ENCODE measurements at places on chromosomes 1 and 21.
A peak's percentile ranks its signal among the peaks of the same experiment; 100 is the strongest.

- no peak for DNase-seq
Measured at GRCh38 chr1:108107658-108108057, 92.5 kb downstream of the SLC25A24 start.

DNA sequence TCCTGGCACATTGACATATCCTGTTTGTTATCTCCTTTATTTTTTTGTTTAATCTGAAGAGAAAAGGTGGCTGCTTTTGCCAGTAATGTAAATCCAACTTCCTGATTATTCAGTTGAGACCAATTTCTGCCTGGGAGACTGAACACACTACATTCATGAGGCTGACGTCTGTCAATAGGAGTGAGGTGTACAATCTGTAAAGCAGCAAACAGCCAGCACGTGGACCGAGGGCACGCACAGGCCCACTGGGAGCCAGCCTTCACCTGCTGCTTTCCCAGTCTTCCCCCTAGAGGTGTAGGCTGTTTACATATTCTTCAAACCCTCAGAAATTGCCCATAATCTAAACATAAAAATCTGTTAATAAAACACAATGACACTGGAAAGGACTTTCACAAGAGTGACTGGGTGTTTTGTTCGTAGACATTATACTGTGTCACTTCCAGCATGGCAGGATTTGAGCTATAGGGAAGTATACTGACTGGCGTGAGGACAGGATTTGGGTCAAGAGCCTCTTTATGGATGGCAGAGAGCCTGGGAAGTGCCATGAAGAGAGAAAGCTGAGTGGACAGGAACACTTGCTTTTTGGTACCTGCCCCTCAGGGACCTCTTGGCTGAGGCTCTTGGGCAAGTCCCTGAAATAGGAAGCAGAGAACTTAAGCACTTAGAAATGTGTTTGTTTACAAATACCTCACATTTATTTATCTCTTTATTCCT is 552.9 kb upstream of the CAMK1G start:
- DNase-seq = peak; percentile 54

- DNase-seq = no peak
Measured at GRCh38 chr1:10681296-10682107, 114.9 kb downstream of the CASZ1 start.

DNA sequence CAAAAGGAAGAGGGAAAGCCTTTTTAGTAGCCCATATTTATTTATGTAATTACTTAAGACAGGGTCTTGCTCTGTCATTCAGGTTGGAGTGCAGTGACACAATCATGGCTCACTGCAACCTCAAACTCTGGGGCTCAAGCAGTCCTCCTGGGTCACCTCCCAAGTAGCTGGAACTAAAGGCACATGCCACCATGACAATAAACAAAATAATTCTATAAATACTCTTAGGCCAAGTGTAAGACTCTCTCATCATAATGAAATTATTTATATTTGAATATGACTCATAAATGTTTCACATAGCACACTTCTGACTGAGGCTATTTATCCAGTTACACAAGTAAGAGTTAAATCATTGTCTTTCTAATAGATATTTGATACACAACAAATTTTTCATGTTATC is 314.7 kb downstream of the AMY1C start:
- no peak for DNase-seq

GRCh38 chr1:33738536-33738935 is 125.3 kb upstream of the HMGB4 start:
- no peak for DNase-seq

- no peak for DNase-seq
Measured at GRCh38 chr21:44547656-44548331, 3.5 kb downstream of the KRTAP10-2 start.

GRCh38 chr1:178637841-178638240 is 87.2 kb upstream of the RALGPS2 start:
- no peak for DNase-seq

Data from NCI-H146 (cell line).